Ureter (tissue), 1 donor: ENCODE measurements at places on chromosomes 11 and 22. TPM values are rescaled to one million over a fixed set of nuclear protein-coding genes. Genes with fewer than 3 reads are reported as not detected.
A peak's percentile ranks its signal among the peaks of the same experiment; 100 is the strongest.

The PCF11 gene
- 106 TPM for total RNA-seq

GRCh38 chr11:5737670-5738392 lies 1.6 kb downstream of the OR56B1 start:
- DNase-seq, result no peak

GRCh38 chr11:46183819-46184218 lies 62.6 kb upstream of the PHF21A start:
- DNase-seq, result no peak

- no peak for DNase-seq
Measured at GRCh38 chr11:75315439-75315805, 36.0 kb downstream of the ARRB1 start.

The CTSW gene
- total RNA-seq, result 5.7 TPM

- no peak for DNase-seq
Measured at GRCh38 chr22:23400286-23400981, 179.7 kb downstream of the IGLL1 start.

GRCh38 chr22:24510637-24511625 lies 15.8 kb downstream of the UPB1 start:
- no peak for DNase-seq

The CTSF gene
- 27.0 TPM for total RNA-seq

GRCh38 chr11:126884192-126884591 lies 116.4 kb downstream of the KIRREL3 start:
- DNase-seq, result no peak

DNA sequence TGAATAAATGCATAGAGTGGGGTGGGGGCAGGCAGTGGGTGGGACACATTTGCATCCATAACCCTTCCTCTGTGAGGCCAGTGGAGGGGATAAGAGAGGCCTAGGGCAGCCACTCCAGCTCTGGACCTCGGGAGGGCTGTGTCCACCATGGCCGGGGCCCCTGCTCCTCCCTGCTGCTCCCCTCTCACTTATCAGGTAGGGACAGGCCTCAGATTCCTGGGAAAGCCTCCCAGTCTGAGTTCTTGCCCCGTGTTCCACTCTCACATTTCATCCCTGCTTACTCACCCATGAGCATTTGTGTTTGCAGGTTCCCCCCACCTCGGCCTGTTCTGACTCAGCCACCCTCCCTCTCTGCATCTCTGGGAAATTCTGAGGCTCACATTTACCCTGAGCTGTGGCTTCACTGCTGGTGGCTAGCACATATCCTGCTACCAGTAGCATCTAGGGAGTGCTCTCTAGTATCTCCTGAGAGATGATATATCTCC lies 128.7 kb upstream of the TOP3B start:
- DNase-seq, result no peak

DNA sequence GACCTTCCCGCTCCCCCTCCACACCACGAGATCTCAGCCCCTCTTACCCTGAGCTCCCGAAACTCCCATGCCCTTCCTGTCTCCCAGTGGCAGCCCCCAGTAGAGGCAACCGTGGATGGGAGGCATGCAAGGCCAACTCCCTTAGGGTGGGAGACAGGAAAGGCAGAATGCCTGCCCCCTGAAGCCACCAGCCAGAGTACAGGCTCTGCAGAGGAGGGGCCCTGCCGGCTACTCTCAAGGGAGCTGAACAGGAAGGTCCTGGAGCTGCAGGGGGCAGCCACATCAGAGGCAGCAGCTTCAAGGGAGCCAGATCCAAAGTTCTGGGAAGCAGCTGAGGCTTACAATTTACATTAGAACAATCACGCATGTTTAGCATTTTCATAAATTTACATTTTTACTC lies 38.3 kb downstream of the PDE2A start:
- DNase-seq, result no peak

The TMEM132A gene
- 8.0 TPM for total RNA-seq

The ANKK1 gene
- 1.4 TPM for total RNA-seq

- no peak for DNase-seq
Measured at GRCh38 chr11:112793416-112793815, 167.8 kb upstream of the NCAM1 start.

GRCh38 chr11:35485656-35486322 lies 39.6 kb downstream of the PAMR1 start:
- peak; percentile 75 for DNase-seq

The MADD gene
- total RNA-seq, result 79.4 TPM

DNA sequence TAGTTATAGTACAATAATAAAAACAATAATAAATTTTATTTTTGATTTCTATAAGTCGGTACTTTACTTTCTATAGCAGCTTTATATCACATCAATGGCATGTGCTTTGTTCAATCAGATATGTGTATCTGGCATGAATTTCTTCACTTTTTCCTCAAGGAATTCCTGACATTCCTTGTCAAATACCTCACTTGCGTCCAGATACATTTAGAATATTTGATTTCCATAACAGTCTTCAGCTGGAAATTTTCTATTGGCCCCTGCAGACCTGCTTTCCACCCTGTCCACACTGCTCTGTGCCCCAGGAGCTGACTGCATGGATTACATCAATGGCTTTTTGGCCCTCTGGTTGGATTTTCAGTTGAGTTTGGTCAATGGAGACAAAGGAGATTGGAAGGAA lies 93.2 kb downstream of the FAR1 start:
- no peak for DNase-seq

- no peak for DNase-seq
Measured at GRCh38 chr11:116687458-116688201, 85.2 kb downstream of the BUD13 start.

The SHANK2 gene
- 77.1 TPM for total RNA-seq

DNA sequence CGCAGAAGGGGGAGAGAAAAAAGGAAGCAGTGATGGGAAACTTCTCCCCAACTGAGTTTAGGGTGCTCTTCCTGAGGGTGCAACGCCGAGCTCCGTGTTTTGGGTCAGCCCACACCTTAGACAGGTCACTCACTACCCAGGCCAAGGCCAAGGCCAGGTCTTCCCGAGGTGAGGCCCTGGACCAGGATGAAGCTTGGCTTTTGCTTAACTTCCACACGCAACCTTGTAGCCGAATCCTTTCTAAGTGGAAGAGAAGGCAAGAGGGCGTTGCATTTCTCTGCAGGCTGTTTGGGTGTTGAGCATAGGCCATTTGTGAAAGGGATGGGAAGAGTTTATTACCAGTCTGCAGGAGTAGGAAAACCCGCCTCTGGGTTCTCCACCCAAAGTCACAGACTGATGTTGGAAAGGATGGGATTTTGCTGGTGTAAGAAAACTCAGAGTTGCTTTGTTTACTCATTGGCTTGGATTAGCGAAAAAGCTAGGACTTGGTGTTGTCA lies 1.5 kb downstream of the KREMEN1 start:
- no peak for DNase-seq

- no peak for DNase-seq
Measured at GRCh38 chr22:23113067-23113846, 28.5 kb downstream of the RSPH14 start.

DNA sequence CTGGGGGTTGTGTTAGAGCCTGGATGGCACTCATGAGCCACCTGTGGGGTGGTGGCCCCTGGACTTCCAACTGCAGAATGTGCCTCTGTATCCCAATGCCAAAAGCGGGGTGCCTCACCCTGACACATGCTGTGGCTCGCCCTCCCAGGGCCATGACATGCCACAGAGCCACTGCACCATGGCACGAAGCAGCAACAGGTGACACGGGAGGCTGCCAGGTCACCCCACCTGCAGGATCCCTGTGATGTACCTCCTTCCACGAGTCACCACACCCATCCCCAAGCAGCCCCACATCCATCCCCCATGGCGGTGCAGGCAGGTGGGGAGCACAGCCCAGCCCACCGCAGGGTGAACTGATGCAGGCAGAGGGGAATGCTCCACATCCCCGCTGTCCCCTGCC lies 14.8 kb downstream of the NECTIN1 start:
- DNase-seq, result no peak

DNA sequence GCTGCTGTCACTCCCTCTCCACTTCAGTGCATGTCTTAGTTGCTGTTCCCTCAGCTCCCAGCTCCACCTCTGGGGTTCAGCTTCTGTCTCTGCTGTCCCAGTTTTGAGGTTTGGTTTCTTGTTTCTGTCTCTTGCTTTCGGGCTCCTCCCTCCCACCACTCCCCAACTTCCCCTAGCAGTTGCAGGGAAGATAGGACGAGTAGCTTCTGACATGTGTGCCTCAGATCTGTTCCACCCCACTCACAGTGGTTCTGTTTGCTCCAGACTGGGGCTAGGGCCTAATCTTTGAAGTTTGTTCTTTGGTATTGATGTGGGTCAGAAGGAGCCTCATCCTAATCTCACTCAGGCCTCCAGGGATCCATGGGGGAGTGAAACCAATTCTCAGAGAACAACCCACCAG lies 2.6 kb upstream of the RRM1 start:
- DNase-seq, result no peak

GRCh38 chr22:23394525-23395326 lies 185.4 kb downstream of the IGLL1 start:
- DNase-seq, result no peak

The ZBED5 gene
- total RNA-seq, result 54.0 TPM

GRCh38 chr11:131694526-131695424 lies 324.4 kb downstream of the NTM start:
- DNase-seq, result peak; percentile 88

GRCh38 chr22:27152033-27152432 lies 494.6 kb downstream of the MIAT start:
- DNase-seq, result no peak

The KCNJ11 gene
- total RNA-seq, result 0.70 TPM

GRCh38 chr11:66619080-66619554 lies 2.7 kb downstream of the RBM14 start:
- no peak for DNase-seq

DNA sequence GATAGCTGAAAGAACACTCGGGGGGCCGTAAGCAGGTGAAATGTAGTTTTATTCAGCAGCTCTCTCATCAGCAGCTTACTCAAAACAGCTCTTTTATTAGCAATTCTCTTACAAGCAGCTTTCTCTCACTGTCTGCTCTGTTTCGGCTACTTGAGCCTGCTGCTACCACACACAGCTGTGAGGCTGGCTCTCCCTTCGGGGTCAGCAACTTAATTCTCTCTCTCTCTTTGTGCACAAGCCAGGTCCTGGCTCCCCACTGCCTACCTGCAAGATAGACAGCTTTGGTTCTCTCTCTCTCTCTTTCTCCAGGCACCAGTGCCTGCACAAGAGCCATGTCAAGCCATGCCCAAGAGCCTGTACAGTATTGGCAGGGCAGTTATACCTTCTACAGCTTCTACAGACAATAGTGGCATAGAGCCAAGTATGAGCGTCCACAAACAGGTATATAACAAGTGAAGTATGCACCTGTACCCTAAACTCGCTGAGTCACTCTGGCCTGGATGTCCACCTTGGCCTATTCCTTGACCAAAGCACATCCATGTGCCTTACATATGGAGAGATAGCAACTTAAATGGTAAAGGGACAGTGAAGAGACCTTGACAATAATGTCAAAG lies 110.8 kb downstream of the MTNR1B start:
- DNase-seq, result no peak

DNA sequence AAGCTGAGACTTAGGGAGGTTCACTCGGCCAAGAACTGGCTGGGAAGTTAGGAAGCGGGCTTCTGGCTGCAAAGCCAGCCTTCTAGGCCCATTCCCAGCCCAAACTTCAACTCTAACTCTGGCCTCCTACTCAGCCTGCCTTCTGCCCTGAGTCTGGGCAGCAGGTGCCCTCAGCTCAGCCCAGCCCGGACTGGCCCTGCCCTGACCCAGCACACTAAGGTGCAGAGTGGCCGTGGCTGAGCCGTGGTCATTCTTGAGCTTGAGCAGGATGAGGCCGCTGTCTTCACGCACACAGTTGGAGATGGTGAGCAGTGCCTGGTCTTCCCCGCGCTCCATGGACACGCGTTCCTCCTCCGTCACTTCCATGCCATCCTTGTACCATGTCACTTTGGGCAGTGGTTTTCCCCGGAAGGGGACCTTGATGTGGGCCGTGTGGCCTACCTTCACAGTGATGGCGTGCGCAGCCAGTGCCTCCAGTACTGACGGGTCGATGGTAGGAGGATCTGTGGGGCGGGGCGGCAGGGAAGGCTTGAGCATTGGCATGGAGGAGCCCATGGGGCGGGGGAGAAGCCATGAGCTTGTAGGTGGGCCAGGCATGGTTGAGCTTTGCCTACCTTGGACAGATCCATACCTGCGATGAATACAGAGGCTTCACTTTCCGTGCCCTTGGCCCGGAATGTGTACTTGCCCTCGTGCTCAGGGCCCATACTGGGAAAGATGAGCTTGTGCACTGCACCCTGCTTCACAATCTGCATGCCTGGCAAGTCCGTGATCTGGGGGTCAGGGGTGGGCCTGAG lies 12.1 kb downstream of the IGSF22 start:
- no peak for DNase-seq

DNA sequence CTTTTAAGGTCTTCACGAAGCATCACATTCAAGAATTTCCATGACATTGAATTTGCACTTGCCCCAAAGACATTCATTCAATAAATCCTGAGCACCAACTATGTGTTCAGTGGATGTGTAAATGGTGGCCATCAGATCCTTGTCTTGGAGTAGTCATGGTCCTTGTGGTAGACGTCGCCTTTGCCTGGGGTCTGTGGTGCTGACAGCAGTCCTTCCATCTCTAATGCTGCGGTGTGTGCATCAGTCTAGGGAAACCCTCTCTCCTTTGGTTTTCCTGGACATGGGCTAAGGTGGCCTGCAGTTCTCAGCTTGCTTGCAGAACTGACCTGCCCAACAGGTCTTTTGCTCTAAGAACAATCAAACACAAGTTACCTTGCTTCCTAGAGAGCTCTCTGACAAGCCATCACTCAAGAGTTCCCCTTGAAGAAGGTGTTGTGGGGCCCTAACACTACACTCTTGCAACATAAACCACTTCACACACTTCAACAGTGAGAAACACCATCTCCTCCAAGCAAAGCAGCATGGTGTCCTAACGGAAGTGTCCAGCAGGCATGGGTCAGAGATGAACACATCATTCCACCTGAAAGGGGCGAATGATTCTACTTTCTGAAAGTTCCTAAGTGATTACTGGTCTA lies 72.1 kb downstream of the BUD13 start:
- DNase-seq, result peak; percentile 12

GRCh38 chr22:23841736-23842445 lies 3.1 kb upstream of the DERL3 start:
- DNase-seq, result no peak

The NEFH gene
- total RNA-seq, result 0.86 TPM

DNA sequence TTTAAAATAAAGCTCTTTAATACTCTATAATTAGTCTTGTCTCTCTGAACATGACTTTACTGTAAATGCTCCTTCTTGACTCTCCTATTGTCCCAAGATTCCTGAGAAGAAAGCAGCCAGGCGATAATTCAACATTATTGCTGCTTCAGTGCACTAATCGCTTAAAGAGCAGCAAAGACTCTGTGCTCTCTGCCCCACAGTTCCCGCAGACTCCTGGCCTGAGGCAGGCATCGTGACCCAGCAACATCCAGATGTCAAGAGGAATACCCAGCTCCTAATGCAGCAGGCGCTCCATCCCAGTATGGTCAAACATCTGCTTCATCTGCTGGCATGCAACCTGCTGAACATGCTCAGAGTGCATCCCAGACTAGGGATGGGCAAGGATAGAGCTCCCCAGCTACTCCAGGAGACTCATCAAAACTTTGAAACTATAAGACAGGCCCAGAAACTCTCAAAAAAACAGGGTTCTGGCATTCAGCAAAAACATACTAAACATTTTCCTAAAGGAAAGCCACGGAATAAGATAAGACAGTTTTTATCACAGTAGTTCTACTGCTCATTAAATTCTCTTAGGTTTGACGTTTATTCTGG lies 270.0 kb downstream of the SOX6 start:
- DNase-seq, result no peak

- no peak for DNase-seq
Measured at GRCh38 chr11:11884774-11885481, 43.2 kb downstream of the USP47 start.

The DENND5A gene
- total RNA-seq, result 75.0 TPM

GRCh38 chr11:120224972-120225909 lies 14.4 kb downstream of the OAF start:
- no peak for DNase-seq

The RANBP1 gene
- total RNA-seq, result 106 TPM

- no peak for DNase-seq
Measured at GRCh38 chr11:127943763-127944162, 643.6 kb downstream of the ETS1 start.
